Heart right ventricle (tissue), 16 donors: ENCODE measurements at places on chromosomes 2 and 18. TPM values are rescaled to one million over a fixed set of nuclear protein-coding genes. Genes with fewer than 3 reads are reported as not detected.

The MDH1B gene
- 2.8 TPM for total RNA-seq

The HOXD11 gene
- not detected for total RNA-seq

The SP5 gene
- 0.57 TPM for total RNA-seq

The LIMS2 gene
- 152 TPM for total RNA-seq

The CCDC74B gene
- total RNA-seq: not detected

The AFG3L2 gene
- total RNA-seq: 163 TPM

The NAT8 gene
- total RNA-seq: not detected

The NBEAL1 gene
- 15.4 TPM for total RNA-seq

The EPAS1 gene
- total RNA-seq: 196 TPM

- DNase-seq: no peak
- no peak overlapping the region for H3K27ac ChIP-seq
- H3K4me1 ChIP-seq: no peaks in the 10 kb centered on the region
- H3K27me3 ChIP-seq: no peaks in the 10 kb centered on the region
- no peaks in the 10 kb centered on the region for H3K36me3 ChIP-seq
These were observed 28.9 kb upstream of the BCL2L11 start for GRCh38 chr2:111091811-111092211.

GRCh38 chr2:207092818-207093217, 72.9 kb downstream of the KLF7 start:
- peak overlapping the region; percentile 82 for H3K27ac ChIP-seq
- H3K4me3 ChIP-seq: no peak overlapping the region
- peaks cover 10% of the 10 kb centered on the region for H3K36me3 ChIP-seq
- H3K27me3 ChIP-seq: no peaks in the 10 kb centered on the region
- DNase-seq: no peak

DNA sequence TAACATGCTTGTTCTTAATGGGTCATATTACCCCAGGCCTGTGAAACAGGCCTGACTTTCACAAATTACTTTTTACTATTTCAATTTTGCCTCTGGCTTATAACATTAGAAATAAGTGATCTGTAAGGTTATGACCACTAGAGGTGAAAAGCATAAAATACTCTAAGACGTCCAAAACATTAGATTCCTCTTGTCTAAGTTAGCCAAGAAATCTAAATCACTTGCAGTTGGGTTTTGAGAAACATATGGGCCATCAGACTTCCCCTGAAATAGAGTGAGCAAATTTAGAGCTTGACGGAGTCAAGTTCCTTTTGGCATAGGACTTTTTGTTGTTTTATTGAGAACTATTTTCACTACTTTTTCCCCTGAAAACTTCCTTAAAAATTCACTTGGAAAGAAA, 32.7 kb upstream of the RIT2 start:
- no peak overlapping the region for H3K27ac ChIP-seq
- no peaks in the 10 kb centered on the region for H3K4me1 ChIP-seq
- no peaks in the 10 kb centered on the region for H3K27me3 ChIP-seq

GRCh38 chr18:75156139-75156750, 52.7 kb downstream of the PTGR3 start:
- DNase-seq: no peak
- no peaks in the 10 kb centered on the region for H3K27me3 ChIP-seq
- no peak overlapping the region for H3K4me3 ChIP-seq

GRCh38 chr18:25228410-25228809, 123.6 kb downstream of the ZNF521 start:
- no peaks in the 10 kb centered on the region for H3K36me3 ChIP-seq
- no peak overlapping the region for H3K4me3 ChIP-seq
- H3K27me3 ChIP-seq: no peaks in the 10 kb centered on the region
- no peak overlapping the region for H3K27ac ChIP-seq

DNA sequence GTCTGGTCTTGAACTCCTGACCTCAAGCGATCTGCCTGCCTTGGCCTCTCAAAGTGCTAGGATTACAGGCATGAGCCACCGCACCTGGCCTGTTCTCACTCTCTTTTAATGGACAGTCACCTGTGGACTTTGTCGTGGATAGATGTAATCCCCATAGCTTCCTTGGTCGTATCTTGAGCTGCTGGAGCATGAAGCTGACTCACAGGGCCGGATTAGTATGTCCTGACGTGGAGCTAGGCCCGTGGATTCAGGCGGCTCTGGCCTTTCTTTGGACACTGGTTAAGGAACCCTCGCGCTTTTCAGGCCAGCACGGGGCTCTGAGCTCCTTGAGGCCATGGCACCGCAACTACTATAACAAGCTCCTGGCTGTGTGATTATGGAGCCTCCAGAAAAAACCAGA, 27.5 kb upstream of the GBX2 start:
- H3K27me3 ChIP-seq: no peaks in the 10 kb centered on the region
- H3K4me1 ChIP-seq: no peaks in the 10 kb centered on the region
- no peak overlapping the region for H3K4me3 ChIP-seq

DNA sequence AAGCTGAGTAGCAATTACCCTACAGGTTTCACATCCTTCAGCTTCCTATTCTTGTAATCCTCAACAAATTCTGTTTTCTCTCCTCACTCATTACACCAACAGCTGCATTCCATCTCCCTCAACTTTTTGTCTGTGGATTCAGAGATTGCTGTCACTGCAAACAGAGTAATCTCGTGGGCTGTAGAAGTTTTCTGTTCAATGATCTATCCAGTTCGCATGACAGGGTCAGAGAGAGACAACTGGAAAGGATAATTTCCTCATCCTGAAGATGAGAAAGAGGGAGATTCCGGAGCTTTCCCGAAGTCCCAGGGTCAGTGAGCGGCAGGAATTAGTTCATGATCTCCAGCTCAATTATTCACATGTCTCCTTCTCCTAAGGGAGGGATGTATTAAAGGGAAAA, 75.7 kb downstream of the MYO5B start:
- no peak overlapping the region for H3K27ac ChIP-seq
- H3K4me3 ChIP-seq: no peak overlapping the region
- H3K4me1 ChIP-seq: peaks cover 3% of the 10 kb centered on the region
- H3K27me3 ChIP-seq: peaks cover 30% of the 10 kb centered on the region

DNA sequence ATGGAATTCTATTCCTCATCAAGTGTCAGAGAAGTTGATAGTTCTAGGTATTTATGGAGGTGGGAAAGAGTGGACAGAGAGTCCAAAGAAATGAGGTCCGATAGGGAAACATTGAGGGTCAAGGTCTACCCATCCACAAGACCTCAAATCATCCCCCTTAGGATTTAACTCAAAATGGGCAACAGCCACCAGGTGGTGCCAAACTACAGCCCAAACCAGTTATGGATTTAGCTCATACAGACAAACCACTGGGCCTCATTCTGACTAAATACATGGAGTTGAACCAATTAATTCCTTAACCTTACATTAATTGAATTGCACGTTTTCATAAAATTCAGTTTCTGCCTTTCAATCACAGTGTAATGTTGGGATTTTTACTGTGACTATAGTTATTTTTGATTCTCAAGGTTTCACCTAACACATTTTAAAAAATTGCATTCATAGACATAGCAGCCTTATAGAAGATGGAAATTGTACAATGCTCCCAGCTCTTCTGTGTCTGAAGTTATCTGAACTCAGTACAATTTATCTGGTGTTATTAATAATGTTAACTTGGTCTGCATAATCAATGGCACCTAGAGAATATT, 98.2 kb upstream of the HNMT start:
- no peaks in the 10 kb centered on the region for H3K36me3 ChIP-seq
- no peak overlapping the region for H3K4me3 ChIP-seq
- no peaks in the 10 kb centered on the region for H3K4me1 ChIP-seq
- no peaks in the 10 kb centered on the region for H3K27me3 ChIP-seq
- H3K27ac ChIP-seq: no peak overlapping the region
- DNase-seq: peak; percentile 5

DNA sequence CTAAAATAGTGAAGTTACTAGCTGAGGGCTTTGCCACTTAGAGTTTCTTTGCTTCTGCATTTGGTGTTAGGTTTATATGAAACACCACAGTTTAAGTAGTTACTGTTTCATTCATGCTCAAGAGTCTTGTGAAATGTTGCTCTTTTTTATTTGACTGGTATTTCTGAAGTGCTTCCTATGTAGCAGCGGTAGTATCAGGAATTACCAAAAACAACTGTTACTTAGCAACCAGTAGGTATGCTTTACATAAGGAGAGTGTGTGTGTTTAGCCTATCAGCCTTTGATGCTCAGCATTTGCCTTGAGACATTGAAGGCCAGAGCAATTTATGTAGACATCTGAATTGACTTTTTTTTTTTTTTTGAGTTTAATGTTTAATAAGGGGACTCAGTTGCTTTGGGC, 3.6 kb downstream of the DIS3L2 start:
- no peak overlapping the region for H3K4me3 ChIP-seq
- H3K27ac ChIP-seq: no peak overlapping the region
- no peaks in the 10 kb centered on the region for H3K36me3 ChIP-seq
- H3K27me3 ChIP-seq: no peaks in the 10 kb centered on the region

DNA sequence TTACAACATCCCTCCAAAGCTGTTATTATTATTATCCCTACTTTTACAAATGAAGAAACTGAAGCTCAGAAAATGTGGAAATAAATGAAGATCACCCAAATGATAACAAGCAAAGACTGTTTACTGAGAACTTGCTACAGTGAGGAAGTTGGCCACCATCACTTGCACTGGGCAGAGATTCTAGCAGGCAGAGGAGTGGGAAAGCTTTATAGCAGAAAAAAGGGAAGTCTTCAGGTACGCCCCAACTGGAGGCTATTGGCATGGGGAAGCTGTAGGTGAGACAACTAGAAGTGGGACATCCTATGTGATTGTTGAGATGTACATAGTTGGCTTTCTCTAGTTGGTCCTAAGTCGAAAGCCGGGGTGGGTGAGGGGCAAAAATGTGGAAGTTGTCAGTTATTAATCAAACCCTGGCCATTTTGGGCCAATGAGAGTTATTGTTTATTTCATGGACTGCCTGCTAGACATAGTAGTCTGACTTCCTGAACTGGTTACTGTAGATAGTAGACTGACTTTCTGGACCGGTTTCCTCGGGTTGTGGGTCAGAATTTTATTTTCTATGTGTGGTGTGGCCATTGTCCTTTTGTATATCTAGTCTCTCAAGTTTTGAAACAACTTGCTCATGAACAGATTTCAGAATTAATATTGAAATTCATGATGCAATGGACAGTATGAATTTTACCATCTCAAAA, 40.2 kb upstream of the STAT4 start:
- no peak overlapping the region for H3K27ac ChIP-seq
- H3K36me3 ChIP-seq: no peaks in the 10 kb centered on the region
- no peak overlapping the region for H3K4me3 ChIP-seq
- H3K27me3 ChIP-seq: no peaks in the 10 kb centered on the region
- no peaks in the 10 kb centered on the region for H3K4me1 ChIP-seq
- DNase-seq: no peak

DNA sequence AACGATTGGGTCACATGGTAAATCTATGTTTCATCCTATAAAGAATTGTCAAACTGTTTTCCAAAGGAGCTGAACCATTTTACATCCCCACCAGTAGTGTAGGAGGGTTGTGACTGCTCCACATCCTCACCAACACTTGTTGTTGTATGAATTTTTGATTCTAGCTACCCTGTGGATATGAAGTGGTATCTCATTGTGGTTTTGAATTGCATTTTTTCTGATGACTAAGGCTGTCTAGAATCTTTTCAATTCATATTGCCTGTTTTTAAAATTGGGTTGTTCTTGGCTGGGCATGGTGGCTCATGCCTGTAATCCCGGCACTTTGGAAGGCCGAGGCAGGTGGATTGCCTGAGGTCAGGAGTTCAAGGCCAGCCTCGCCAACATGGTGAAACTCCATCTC, 44.5 kb downstream of the TXNL1 start:
- no peaks in the 10 kb centered on the region for H3K27me3 ChIP-seq
- no peak for DNase-seq
- no peak overlapping the region for H3K4me3 ChIP-seq
- no peaks in the 10 kb centered on the region for H3K36me3 ChIP-seq
- H3K4me1 ChIP-seq: no peaks in the 10 kb centered on the region
- H3K27ac ChIP-seq: no peak overlapping the region

GRCh38 chr18:23534276-23534675, 31.0 kb downstream of the RMC1 start:
- no peak for DNase-seq
- H3K27me3 ChIP-seq: no peaks in the 10 kb centered on the region
- H3K4me3 ChIP-seq: no peak overlapping the region
- peaks cover 5% of the 10 kb centered on the region for H3K4me1 ChIP-seq
- no peaks in the 10 kb centered on the region for H3K36me3 ChIP-seq
- no peak overlapping the region for H3K27ac ChIP-seq

GRCh38 chr2:180077295-180077906, 70.3 kb upstream of the CWC22 start:
- no peak for DNase-seq
- H3K27ac ChIP-seq: no peak overlapping the region
- H3K4me1 ChIP-seq: no peaks in the 10 kb centered on the region
- H3K36me3 ChIP-seq: no peaks in the 10 kb centered on the region
- H3K27me3 ChIP-seq: no peaks in the 10 kb centered on the region
- no peak overlapping the region for H3K4me3 ChIP-seq
